ENCODE measurements at places on chromosomes 6 and 20. TPM values are rescaled to one million over a fixed set of nuclear protein-coding genes. Genes with fewer than 3 reads are reported as not detected.

GRCh38 chr20:59346061-59346460 lies 45.6 kb downstream of the EDN3 start:
- no peak for DNase-seq

- DNase-seq = no peak
These were observed 89.7 kb downstream of the FOXF2 start for GRCh38 chr6:1479095-1479494.

DNA sequence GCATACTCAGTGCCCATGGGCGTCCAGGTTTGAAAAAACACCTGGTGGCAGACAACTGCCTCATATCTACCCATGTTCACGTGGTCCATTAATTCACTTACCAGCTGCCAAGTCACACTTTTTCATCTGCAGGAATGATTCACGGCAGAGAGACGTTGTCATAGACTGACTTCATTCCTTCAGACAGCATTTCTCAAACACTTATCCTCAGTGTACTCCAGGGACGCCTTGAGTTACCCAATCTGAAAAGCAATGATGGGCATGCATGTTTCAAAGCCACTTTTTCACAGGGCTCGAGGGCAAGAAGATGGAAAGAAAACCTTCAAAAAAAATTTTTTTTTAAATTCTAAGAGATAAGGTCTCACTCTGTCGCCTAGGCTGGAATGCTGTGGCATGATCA lies 6.0 kb downstream of the MMP24OS start:
- no peak for DNase-seq

DNA sequence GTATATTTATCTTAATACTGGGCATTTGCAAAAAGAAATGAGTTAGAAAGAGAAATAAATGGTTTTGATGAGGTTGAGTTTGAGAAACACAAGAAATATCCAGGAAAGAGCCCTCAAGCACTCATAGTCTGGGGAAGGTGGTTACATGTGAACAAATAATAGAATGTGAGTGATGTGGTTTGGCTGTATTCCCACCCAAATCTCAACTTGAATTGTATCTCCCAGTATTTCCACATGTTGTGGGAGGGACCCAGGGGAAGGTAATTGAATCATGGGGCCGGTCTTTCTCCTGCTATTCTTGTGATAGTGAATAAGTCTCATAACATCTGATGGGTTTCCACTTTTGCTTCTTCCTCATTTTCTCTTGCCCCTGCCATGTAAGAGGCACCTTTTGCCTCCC lies 334.1 kb downstream of the COL12A1 start:
- DNase-seq = no peak

ACTL10 gene
- not detected for total RNA-seq

DNA sequence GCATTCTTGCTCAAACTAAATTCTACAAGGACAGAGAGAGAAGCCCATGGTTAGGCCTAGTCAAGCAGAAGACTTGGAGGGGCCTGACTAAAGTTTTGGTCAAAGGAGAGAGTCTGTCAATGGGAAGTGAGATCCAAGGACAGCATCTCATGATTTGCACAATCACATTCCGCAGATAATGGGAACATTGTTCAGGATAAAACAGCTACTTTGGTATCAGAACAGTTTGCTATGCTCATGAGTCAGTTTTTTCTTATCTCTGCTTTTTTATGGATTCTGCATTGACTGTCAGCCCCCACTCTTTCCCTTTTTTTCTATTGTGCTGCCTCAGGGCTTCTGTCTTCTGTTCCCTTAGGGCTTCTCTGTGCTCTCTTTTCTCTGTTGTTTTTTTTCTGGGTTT lies 28.6 kb downstream of the AKAP7 start:
- DNase-seq = no peak

GRCh38 chr6:168598251-168599117 lies 157.5 kb downstream of the SMOC2 start:
- DNase-seq = no peak
